ENCODE measurements at places on chromosomes 3 and 15.

GRCh38 chr15:78037779-78038305, 39.7 kb downstream of the TBC1D2B start:
- no peak for DNase-seq

GRCh38 chr3:57779666-57780065, 23.6 kb downstream of the SLMAP start:
- no peak for DNase-seq

GRCh38 chr15:57171426-57171825, 204.9 kb upstream of the CGNL1 start:
- DNase-seq: no peak

GRCh38 chr3:192302721-192303120, 424.6 kb downstream of the FGF12 start:
- no peak for DNase-seq

- DNase-seq: no peak
Measured at GRCh38 chr3:36909181-36909580, 35.7 kb downstream of the TRANK1 start.

DNA sequence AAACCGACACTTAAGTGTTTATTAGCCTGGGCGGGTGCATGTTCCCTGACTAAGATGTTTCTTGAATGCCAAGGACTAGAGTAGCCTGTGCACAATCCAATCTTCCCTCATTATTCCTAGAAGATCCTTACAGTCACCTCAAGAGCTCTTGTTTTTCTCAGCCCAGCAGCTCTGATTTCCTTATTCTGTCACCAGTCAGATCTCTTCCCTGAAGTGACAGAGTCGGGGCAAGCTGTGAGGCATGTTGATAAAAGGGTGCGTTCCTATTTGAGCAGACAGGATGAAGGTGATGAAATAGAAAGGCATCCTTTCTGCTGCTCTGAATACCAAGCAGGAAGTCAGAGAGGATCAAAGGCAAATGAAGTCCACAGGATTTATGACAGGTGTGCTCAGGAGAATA, 125.6 kb upstream of the MCTP2 start:
- no peak for DNase-seq

GRCh38 chr3:146781059-146781458, 175.9 kb upstream of the PLSCR5 start:
- DNase-seq: no peak

GRCh38 chr3:74920721-74921350, 306.4 kb upstream of the CNTN3 start:
- no peak for DNase-seq

DNA sequence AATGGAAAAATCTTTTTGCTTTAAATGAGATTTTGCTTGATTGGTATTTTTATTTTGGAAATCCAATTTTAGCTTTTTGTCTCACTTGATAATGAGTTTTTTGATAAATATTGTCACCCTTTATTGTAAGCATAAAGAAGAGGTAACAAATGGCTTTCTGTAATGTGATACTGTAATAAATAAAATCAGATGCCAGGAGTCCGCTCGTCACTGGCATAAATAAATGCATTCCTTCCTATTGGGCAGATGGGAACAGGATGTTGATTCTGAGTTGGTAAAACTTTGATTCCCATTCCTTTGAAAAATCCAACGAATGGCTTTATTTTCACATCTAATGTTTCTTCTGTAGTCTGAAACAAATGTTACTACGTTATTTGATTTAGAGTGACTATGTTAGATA, 59.9 kb downstream of the CACNA2D3 start:
- DNase-seq: no peak

- no peak for DNase-seq
Measured at GRCh38 chr3:111761309-111761795, 97.7 kb upstream of the PHLDB2 start.

DNA sequence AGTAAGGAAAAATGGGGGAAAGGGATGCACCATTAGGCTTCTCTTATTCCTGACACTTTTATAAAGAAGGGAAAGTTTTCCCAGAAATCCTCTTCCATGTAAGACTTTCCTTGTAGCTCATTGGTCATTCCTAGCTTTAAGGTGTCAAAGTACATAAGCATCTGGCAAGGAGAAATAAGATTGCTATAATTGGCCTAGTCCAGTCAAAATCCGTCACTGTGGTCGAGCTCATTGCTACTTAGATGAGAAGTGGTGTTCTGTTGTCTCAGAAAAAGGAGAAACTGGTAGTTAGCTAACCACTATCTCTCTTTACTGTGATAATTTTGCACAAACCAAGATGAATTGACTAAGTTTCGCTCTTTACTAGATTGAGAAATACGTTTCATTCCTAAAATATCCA, 370.1 kb downstream of the CNTN4 start:
- DNase-seq: no peak

DNA sequence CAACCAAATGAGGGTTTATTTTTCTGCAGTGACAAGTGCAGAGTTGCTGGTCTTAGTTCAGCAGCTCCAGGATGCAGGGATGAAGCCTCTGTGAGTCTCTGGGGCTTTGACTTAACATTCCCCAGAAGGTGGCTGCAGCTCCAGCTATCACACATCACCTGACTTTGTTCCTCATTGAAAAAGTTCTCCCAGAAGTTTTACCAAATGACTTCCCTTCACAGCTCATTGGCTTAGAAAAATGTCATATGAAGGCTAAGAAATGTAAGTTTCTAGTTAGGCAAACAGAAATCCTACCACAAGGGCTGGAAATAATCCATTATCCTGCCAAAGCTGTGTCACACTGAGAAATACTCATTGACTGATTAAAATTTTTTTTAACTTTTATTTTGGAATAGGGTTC, 184.9 kb downstream of the MINAR1 start:
- DNase-seq: no peak

DNA sequence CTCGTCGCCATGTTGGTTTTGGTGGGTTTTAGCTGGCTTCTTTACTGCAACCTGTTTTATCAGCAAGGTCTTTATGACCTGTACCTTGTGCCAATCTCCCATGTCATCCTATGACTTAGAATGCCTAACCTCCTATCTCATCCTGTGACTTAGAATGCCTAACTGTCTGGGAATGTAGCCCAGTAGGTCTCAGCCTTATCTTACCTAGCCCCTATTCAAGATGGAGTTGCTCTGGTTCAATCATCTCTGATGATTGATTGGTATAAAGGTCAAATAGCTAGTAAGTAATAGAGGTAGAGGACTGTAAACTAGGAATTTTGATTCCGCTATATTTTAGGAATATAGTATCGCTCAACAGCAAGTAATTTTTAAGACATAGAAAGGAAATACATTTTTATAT, 1.3 kb upstream of the ACKR2 start:
- DNase-seq: no peak

DNA sequence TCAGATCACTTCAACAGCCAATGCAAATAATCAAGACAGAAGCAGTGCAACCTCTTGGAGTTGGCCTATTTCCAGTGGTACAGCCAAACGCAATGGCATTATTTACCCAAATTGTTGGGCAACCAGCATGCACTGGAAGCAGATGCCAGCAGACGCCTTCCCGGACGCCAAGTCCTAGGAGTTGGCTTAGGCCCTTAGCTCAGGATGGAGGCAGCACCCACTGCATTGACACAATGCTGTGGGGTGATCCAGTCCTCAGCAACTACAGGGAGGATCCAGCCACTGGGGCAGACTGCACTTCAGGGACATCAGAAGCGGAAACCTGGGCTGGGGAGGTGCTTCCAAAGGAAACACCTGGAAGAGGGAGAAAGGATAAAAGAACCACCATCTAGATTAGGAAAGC, 290.4 kb downstream of the FAM43A start:
- DNase-seq: no peak

GRCh38 chr15:31338879-31339557, 12.4 kb downstream of the KLF13 start:
- DNase-seq: no peak

DNA sequence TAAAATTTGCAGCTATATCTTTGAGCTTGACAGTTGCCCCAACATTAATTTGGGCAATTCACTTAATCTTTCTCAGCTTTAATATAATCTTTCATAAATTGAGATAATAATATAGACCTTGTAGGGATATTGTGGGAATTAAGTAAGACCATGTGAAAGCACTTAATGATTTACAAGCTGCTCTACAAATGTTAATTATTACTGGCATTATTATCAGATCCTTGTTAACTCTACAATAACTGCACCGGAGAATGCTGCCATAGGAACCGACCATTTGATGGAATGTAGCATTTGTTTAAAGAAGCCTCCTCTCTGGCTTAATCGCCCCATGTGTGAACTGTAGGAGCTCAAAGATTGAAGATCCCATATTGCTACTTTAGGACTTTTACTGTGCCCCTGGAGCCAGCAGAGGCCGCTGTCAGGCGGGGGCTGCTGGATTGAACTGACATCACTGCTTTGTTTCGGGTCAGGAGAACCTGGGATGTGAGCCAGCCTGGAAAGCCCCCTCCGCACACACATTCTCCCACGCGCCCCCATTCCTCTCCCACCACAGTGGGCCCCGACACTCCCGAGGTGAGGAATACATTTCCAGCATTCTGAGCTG, 154.2 kb upstream of the TNIK start:
- DNase-seq: no peak

DNA sequence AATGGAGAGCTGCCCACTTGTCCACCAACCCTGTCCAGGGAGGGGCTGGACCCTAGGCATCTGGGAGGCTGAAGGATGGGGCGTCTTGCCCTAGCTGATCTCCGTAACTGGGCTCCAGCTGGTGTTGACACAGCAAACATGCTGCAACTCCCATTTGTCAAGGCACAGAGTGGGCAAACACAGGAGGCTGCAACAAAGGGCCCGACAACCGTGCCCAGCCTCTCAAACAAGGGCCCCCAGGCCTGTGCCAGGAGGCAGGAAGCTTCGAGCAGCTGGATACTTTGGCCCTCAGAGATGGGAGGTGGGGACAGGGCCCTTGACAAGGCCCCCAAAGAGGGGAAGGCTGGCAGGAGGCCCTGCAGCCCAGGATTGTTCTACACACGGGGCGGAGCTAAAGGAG, 64.2 kb upstream of the TMEM115 start:
- no peak for DNase-seq

- DNase-seq: no peak
Measured at GRCh38 chr15:41886741-41887140, 7.1 kb downstream of the SPTBN5 start.

DNA sequence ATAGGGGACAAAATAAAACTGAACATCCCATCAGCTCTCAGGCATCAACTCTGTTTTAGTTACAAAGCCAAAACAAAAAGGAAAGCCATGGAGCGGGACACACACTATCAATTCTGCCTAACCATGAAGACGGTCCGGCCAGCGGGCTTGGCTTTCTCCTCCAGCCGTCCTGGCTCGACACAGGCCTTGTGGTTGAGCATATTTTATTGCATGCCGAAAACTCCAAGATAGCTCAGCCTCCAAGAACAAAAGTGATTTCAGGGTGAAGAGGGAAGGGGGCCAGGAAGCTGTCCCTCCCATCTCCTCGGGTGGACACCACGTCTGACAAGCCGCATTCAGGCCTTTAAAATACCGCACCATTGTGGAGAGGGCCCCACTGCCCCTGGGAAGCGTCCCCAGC, 31.2 kb downstream of the WNT5A start:
- no peak for DNase-seq

GRCh38 chr3:176961916-176962315, 235.4 kb downstream of the TBL1XR1 start:
- no peak for DNase-seq

GRCh38 chr3:45616158-45616557, 21.6 kb downstream of the LIMD1 start:
- DNase-seq: no peak

- DNase-seq: no peak
Measured at GRCh38 chr3:120160050-120160449, 65.8 kb upstream of the GSK3B start.

GRCh38 chr15:72227192-72227586, 3.8 kb downstream of the PKM start:
- peak; percentile 21 for DNase-seq

DNA sequence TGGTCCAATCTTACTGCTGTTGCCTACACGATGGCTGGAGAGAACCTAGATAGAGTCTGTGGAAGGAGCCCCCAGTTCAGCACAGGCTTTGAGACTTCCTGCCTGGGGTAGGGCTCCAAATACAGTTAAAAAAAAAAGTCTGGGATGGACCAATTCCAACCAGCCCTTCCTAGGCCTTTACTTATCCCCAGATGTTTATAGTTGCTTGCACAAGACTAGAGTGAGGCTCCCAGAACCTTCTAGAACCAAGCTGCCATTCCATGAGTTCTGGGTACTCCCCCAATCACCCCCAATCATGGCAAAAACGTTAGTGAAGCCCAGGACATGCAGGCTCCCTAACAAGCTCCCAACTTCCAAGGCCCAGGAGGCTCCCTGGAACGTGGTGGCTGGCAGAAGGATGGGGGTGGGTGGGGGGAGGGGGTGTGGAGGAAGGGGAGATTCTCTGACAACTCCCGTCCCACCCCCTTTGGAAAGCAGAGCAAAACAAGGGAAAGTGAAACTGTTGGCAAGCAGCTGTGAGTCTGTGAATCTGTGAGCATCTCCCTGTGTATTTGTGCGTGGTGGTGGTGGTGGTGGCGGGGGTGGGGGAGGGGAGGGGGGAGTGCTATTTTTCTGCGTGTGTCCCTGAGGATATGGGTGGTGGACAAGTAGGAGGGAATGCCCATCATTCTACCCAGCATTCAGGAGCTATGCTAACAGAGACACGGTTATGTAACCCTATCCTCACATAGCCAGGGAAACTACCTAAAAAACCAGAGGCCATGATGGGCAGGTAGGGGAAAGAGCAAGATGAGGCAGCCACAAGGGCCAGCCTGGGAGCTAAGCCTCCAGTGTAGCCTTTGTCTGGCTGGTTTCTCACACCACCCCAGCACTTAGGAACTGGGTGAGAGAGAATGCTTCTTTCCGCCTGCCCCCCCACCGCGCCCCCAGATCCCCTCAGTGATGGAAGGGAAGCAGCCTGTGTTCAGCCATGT, 2.0 kb downstream of the MST1R start:
- DNase-seq: no peak

GRCh38 chr15:79970181-79970580, 815 bp downstream of the BCL2A1 start:
- no peak for DNase-seq

- no peak for DNase-seq
Measured at GRCh38 chr15:68385671-68386586, 46.0 kb downstream of the ITGA11 start.

GRCh38 chr3:33831053-33831452, 32.6 kb downstream of the PDCD6IP start:
- DNase-seq: no peak

DNA sequence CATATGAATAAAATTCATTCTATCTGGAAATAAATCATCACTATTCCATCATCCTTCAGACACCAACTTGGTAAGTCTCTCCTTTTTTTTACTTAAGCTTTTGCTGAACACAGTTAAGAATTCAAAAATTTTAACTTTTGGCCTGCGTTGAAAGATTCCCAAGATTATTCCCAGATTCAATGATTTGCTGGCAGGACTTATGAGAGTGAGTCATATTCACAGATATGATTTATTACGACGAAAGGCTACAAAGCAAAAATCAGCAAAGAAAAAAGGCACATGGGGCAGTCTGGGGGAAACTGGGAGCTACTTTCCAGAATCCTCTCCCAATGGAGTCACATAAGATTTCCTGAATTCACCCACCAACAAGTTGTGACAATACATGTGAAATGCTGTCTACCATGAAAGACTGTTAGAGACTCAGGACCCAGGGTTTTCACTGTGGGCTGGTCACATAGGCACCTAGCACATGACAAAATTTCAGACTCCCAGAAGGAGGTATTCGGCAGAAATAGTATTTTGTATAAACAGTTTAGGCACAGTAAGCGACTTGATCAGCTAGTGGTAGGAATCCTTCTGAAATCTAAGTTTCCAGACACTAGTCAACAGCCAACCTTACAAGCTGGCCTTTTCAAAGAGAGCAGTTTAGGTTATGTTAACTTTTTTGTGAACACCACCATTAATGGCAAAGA, 82.1 kb downstream of the DLG1 start:
- no peak for DNase-seq

- no peak for DNase-seq
Measured at GRCh38 chr3:100210772-100211135, 50.0 kb upstream of the TBC1D23 start.
